Kidney capillary endothelial cell (primary cell): ENCODE measurements at places on chromosomes 16 and 17.

GRCh38 chr17:76540381-76541300, 797 bp downstream of the PRCD start:
- DNase-seq: peak; percentile 93

- DNase-seq: peak; percentile 58
These were observed 28.8 kb downstream of the GINS2 start for GRCh38 chr16:85659805-85660511.

DNA sequence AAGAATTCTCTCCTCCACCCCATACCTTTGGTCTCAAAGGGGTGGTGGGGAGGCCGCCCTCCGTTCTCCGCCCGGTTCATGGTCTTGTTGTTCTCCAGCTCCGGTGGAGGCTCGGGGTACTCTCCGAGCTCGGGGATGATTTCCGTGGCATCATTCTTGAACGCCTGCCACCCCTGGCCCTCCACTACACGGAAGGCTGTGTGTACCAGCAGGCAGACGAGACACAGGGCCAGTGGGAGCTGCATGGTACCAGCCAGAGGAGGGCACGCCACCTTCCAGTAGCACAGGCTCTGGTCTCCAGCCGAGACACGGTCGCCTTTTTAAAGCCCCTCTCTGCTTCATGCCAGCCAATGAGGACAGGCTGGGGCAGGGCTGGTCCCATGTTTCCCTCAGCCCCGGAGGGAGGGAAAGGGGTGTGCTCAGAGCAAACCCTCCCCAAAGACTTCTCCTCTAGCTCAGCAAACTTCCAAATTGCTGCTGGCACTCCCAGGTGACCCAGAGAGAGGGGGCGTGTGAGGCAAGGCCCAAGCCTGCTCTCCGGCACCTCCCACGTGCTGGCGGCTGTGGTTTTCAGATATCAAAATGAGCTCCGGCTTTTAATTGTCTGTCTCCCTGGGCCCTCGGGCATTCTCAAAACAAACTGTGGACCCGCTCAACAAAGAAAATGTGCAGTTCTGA, at the start of gene SOST:
Gene SOST (minus strand): TSS at position 295 of the 678 bp plus-strand sequence. CDS start 50 bp downstream, at position 245.
- DNase-seq: no peak

GRCh38 chr17:5897275-5897911, 172.8 kb upstream of the WSCD1 start:
- DNase-seq: peak; percentile 75

DNA sequence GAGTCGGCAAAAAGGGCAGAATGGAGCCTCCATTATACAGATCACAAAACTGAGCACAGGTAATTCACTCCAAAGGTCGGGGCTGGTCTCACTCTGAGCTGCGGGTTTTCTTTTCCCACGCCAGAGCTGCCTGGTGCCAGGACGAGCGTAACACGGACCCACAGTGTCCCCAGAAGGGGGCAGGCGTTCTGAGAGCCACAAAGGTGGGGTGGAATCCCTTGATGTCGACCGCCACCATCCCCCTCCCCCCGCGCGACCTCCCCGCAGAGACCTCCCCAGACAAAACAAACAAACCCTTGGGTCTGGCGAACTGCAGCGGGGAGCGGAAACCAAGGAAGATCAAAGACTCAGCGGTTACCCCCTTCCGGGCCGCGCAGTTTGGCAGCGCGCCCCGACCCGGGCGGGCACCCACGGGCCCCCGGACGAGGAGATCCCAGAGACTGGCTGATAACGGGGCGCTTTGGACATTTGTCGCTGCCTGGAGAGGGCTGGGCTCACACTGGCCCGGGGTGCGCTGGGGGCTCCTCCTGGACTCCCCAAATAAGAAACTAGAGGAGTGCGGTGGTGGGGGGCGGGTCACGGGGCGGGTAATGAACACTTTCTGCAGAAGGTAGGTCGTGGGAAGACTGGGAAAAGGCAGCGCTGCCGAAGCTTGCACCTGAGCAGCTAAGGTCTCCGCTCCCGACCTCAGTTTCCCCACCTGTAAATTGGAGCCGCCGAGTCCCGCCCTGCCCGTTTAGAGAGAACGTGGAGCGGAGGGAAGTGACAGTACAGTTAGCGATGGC, 664 bp upstream of the NKD1 start:
- no peak for DNase-seq

- DNase-seq: no peak
These were observed 245.6 kb upstream of the RBFOX1 start for GRCh38 chr16:7086822-7087616.

- no peak for DNase-seq
These were observed 728 bp upstream of the NMT1 start for GRCh38 chr17:45060382-45060796.

GRCh38 chr17:74452033-74452840, 14.2 kb upstream of the CD300A start:
- peak; percentile 54 for DNase-seq

DNA sequence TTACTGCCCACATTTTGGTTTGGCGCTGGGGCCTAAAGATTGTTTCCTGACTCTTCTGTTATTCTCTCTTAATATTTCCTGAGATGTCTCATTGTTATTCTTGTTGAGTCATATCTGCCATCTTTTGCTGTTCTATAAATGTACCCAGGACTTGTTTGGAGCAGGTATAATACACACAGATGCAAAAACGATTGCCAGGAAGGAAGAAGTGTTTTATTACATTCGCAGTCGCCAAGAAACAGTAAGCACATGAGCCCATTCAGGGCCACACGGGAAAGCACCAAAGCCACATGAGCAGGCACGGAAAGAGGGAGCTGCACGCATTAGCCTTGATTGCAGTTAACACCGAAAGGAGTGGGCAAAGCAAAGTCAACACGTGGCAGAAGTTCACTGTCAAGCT, 70.2 kb downstream of the ARHGAP44 start:
- DNase-seq: peak; percentile 38

DNA sequence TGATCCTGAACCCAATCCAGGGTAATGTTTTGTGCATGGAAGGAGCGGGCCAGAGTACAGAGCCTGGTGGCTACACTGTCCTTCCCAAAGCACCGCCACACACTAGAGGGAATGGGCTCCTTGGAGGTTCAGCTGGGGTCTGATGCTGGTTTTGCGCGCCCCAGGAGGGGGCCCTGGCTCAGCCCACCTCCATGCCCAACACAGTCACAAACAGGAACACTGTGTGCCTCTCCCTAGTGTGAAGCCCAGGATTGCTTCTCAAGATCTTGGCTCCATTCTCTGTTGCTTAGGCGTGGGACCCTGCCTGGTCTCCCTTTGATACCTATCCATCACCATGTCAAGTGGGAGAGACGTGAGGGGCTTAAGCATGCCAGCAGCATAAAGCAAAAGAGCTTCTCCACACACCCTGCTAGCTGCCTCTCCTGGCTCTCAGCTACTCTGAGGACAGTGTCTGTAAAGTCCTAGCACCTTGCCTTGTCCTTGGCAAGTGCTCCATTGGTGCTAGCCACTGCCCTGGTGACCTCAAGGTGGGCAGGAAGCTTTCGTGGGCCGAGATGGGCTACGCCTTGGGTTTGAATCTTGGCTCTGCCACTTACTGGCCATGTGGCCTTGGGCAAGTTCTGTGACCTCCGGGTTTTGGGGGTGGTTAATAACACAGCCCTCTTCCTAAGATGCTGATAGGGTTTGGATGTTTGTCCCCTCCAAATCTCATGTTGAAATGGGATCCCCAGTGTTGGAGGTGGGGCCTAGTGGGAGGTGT, 122.2 kb downstream of the C16orf78 start:
- no peak for DNase-seq

DNA sequence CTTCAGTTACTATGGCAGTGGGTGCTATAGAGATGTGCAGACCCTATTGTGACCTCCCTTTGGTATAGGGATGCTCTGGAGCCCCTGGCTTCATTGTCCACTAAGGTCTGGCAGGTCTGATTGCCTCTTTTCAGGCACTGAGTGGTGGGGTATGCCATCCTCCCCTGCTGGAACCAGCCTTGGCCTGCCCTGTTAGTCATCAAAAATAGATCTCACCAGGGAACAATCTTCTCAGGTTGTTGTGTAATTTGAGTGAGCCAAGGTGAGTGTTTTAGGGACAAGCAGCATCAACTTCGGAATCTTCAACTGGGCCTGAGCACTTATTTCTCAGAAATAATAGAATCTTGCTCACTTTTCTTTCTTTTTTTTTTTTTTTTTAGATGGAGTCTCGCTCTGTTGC, 19.6 kb downstream of the HMOX2 start:
- DNase-seq: no peak

DNA sequence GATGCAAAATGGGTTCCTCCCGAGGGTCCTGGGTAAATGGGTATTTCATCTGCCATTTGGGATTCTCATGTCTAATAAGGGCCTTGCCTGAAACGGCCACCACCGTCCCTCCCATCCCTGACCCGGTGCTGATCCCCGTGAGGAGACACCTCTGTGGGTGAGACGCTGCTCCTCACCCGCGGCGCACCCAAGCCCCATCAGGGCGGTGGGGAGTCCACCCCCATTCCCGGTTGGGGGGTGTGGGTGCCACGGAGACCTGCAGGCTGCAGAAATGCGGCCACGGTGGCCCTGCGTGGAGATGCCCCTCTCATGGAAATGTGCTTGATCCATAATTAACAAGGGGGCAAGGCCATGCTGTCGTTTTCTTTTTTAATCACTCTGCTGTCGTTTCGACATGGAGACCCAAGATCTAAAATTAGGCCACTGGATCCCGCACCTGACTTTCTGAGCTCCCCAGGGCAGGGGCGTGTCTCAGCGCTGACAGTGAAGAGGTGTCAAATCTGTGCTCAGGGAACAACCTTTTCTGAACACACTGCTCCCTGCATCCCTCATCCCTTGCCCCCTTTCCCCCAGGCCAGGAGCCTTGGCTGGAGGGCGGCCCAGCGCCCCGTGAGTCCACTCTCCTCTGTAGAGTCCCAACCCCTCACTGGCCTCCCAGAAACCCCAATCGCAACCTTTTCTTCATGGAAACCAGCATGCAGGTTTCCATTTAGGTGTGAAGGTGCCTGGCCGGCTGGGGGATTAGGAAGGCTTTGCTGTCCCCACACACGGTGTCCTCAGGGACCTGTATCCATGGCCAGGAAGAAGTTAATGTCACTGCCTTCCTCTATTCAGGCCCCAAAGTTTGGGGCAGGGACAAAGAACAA, 38.9 kb downstream of the PEMT start:
- DNase-seq: no peak

DNA sequence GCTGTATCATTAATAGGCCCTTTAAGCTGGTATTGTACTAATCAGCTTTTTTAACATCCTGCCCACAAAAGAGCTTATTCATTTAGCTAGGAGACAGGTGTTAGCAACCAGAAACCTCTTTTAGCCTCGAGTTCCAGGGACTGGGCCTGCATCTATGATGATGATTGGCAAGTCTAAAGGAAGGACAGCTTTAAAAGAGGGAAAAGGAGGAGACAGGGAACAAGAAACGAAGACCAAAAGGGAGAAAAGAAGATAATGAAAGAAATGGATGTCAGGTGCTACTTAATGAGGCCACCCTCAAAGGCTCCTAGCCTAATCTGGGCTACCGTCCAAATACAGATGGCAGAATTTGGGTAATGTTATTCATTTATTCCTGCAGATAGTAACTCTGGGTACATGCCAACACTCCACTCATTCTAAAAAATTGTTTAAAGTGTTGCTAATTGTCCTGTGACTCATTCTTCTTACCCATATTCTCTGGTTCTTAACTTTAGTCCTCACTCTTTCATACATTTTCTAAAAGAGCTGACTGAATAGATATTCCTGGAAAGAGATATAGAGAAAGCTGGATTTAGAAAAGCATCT, 18.7 kb upstream of the RFFL start:
- peak; percentile 42 for DNase-seq

- no peak for DNase-seq
These were observed 180.5 kb upstream of the TOX3 start for GRCh38 chr16:52727441-52727840.

DNA sequence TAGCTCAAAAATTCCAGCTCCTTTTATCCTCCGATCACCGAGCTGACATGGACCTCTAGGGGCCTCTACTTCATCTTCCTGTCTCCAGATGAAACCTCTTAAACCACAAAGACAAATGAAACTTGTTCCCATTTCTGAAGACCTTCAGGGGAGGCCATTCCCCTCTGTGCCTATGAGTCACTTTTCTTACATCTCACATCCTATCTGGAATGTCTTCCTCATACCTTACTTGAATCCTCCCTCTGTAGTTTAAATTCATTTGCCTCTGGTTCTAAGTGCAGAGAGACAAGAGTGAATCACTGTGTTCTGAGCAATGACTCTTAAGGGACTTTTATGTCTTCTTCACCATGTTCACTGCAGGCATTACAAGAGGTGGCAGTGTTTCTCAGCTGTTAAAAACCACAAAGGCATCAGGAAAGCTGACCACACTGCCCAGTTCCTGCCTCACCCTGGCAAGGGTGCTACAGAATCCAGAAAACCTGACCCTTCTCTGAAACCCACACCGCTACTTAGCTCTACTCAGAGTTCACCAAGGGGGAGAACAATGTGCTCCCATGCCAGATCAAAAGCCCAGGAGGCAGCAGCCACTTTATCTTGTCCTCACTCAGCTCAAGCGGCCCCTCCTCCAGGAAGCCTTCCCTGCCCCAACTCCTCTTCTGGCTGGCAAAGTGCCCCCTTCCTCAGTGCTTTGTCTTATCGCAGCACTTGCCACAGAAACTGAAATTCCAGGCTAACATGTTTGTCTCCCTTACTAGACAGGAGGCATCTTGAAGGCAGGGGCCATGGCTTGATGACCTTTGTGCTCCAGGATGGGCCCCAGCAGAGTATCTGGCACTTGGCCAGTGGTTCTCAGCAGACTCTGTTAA, 6.4 kb downstream of the CUEDC1 start:
- peak; percentile 75 for DNase-seq

DNA sequence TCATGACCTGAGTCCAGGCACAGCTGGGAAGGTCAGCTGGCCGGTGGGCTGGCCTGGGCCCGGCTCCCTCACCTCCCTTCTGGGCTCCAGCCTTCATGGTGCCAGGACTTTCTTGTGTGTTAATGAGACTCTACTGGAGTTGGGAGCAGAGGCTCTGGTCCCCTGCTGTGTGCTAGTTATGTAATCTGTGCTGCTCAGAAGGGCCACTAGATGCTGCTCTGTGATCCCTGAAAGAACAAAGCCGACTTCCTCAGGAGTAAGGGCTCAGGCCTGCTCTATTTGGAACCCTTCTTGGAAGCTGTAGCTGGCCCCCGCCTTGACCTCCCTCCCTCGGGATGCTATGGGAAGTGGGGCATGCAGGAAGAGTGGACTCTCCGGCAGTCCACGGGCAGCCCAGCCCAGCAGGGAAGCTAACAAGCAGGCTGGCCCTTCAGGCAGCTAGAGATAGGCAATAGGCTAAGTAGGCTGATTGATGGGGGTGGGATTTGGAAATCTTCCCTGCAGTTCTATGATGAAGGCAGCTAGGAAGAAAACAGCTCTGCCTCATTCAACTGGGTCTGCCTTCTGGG, 3.3 kb upstream of the CDK5R1 start:
- DNase-seq: peak; percentile 55

- no peak for DNase-seq
These were observed 5.6 kb upstream of the CRYM start for GRCh38 chr16:21283521-21284289.

DNA sequence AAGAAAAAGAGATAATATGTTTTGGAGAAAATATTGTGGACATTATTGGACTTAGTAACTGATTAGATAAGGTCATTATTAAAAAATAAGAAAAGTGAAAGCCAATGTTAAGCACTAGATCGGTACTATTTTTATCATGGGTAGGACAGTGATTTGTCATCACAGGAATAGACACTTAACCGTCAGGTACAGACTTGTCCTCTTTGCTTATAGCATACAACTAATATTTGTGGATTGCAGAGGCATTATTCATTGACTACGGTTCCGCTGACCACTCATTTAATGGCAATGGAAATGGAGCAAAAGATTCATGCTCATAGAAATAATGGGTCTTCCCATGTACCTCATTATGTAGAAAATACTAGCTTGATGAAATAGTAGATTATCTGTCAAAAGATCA, 596.3 kb upstream of the CA10 start:
- DNase-seq: no peak

- DNase-seq: no peak
These were observed 45.0 kb downstream of the NSRP1 start for GRCh38 chr17:30161601-30162000.
